ENCODE measurements at places on chromosomes 3 and 15. TPM values are rescaled to one million over a fixed set of nuclear protein-coding genes. Genes with fewer than 3 reads are reported as not detected.

DNA sequence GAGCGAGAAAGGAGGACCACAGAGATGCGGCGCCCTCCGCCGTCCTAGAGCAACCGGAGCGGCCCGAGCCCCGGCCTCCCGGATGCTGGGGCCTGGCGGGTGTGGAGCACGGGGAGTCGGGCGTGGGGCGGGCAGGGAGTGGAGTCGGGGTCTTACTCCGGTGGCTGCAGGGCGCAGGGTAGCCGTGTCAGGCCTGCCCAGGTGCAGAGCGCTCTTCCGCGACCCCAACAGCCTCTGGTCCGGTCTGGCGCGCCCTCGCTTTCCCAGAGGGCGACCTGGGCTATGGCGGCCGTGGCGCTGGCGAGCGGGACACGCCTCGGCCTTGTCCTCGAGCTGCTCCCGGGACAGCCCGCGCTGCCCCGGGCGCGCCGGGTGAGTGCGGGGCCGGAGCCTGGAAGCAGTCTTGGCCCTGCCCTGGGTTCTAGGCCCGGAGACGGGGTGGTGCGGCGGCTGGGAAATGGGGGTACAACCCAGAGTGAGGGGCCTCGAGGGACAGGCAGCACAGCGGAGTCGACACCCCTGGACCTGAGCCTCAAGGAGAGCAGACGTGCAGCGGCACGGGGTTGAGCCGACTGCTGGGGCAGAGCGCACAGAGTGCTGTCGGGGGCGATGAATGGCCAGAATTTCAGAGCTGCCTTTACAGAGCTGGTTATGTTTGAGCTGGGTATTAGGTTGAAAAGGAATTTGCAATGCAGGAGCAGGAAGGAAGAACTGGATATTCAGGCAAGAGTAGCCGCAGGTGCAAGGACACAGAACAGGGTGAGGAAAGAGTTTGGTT is at the start of gene ZNF662:
Gene ZNF662, plus strand, starts transcription at position 73 of the 778 bp plus-strand sequence. CDS start 1,973 bp downstream, outside the sequence.
- peak within 1 kb of the TSS; percentile 67 for H3K4me3 ChIP-seq
- H3K27ac ChIP-seq, result peak within 1 kb of the TSS; percentile 83
- peaks cover 9% of the 10 kb centered on the region for H3K27me3 ChIP-seq

The ADGRG7 gene
- not detected for total RNA-seq

- H3K27ac ChIP-seq, result peak overlapping the region; percentile 94
- H3K4me3 ChIP-seq, result peak overlapping the region; percentile 88
- peaks cover 4% of the 10 kb centered on the region for H3K36me3 ChIP-seq
- H3K4me1 ChIP-seq, result peaks cover 12% of the 10 kb centered on the region
- DNase-seq, result no peak
- H3K27me3 ChIP-seq, result no peaks in the 10 kb centered on the region
Measured at GRCh38 chr15:42737529-42738328, 801 bp upstream of the CDAN1 start.

- H3K4me1 ChIP-seq, result no peaks in the 10 kb centered on the region
- H3K27me3 ChIP-seq, result no peaks in the 10 kb centered on the region
- no peak overlapping the region for H3K27ac ChIP-seq
- no peak overlapping the region for H3K4me3 ChIP-seq
- no peaks in the 10 kb centered on the region for H3K36me3 ChIP-seq
Measured at GRCh38 chr3:63303238-63303637, 25.1 kb downstream of the SYNPR start.

DNA sequence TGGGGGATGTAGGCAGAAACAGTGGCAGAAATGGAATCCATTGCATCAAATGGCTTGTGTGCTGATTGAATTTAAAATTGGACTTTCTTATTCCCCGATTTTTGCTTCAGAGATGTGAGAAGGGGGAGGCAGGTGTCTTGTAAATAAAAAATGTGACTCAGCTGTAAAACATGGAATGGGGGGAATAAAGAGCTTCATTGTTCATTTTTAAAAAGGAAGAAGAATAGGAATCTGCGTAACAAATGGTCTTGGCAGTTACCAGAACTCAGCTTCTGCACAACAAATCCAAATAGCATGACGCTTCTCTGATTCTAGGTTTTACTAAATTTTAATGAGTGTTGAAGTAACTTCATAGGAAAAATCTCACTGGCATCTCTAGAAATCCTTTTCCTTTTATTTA is 323.9 kb upstream of the GBE1 start:
- no peak overlapping the region for H3K4me3 ChIP-seq
- no peaks in the 10 kb centered on the region for H3K27me3 ChIP-seq
- H3K4me1 ChIP-seq, result no peaks in the 10 kb centered on the region
- DNase-seq, result no peak
- H3K27ac ChIP-seq, result no peak overlapping the region

GRCh38 chr15:100022391-100022790 is 289.2 kb upstream of the LYSMD4 start:
- H3K4me1 ChIP-seq, result no peaks in the 10 kb centered on the region
- DNase-seq, result no peak
- no peaks in the 10 kb centered on the region for H3K36me3 ChIP-seq
- H3K27ac ChIP-seq, result no peak overlapping the region
- no peak overlapping the region for H3K4me3 ChIP-seq
- no peaks in the 10 kb centered on the region for H3K27me3 ChIP-seq

The ADAMTS7 gene
- total RNA-seq, result 6.2 TPM

The SPATA12 gene
- not detected for total RNA-seq

The PLSCR2 gene
- total RNA-seq, result not detected

GRCh38 chr15:74038707-74039655 is 43.4 kb downstream of the GOLGA6A start:
- H3K27me3 ChIP-seq, result no peaks in the 10 kb centered on the region
- peak; percentile 34 for DNase-seq
- peak overlapping the region; percentile 17 for H3K27ac ChIP-seq
- peaks cover 29% of the 10 kb centered on the region for H3K36me3 ChIP-seq
- no peak overlapping the region for H3K4me3 ChIP-seq

DNA sequence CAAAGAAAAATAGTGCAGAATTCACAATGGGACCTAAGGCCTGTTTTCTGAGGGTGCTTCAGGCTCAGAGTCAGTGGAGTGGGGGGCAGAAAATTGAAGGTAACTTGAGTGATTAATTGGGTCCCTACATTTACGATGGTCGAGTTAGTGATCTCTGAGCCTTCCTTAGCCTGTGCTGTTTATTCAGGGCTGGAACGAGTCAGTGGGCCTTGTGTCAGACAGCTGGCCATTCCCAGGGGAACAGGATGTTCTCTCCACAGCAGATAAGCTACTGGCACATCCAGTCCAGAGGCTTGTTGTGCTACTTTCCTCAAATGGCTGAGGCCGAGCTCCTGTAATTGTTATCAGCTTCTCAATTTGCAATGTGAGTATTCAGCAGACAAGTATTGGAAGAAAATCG is 29.2 kb upstream of the CNTN3 start:
- DNase-seq, result peak; percentile 70
- no peaks in the 10 kb centered on the region for H3K36me3 ChIP-seq
- H3K4me3 ChIP-seq, result no peak overlapping the region
- peak overlapping the region; percentile 31 for H3K27ac ChIP-seq

GRCh38 chr15:68375191-68375631 is 56.8 kb downstream of the ITGA11 start:
- H3K4me1 ChIP-seq, result no peaks in the 10 kb centered on the region
- no peak overlapping the region for H3K27ac ChIP-seq
- no peak overlapping the region for H3K4me3 ChIP-seq

DNA sequence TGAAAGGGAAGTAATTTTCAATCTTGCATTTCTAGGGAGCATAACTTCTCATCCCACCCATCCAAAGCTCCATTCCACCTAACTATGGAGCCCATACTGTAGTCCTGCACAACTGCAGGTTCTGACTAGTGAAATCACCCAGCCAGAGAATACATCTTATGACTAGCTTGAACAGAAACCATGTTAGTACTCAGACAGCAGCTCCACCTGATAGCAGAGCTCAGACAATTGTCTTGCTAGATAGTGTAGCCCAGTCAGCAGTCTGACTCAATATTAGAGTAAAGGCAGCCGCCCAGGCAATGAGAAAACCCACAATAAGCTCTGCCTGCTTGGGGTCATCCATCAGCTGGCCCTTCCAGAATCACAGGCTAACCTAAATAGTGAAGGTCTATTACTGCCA is 544.7 kb upstream of the GBE1 start:
- H3K27me3 ChIP-seq, result no peaks in the 10 kb centered on the region
- H3K4me3 ChIP-seq, result no peak overlapping the region
- H3K27ac ChIP-seq, result no peak overlapping the region
- no peaks in the 10 kb centered on the region for H3K36me3 ChIP-seq

The C3orf22 gene
- total RNA-seq, result not detected

- H3K27ac ChIP-seq, result no peak overlapping the region
- no peaks in the 10 kb centered on the region for H3K4me1 ChIP-seq
- no peak for DNase-seq
- H3K36me3 ChIP-seq, result no peaks in the 10 kb centered on the region
Measured at GRCh38 chr3:99803297-99803696, 14.4 kb upstream of the CMSS1 start.

DNA sequence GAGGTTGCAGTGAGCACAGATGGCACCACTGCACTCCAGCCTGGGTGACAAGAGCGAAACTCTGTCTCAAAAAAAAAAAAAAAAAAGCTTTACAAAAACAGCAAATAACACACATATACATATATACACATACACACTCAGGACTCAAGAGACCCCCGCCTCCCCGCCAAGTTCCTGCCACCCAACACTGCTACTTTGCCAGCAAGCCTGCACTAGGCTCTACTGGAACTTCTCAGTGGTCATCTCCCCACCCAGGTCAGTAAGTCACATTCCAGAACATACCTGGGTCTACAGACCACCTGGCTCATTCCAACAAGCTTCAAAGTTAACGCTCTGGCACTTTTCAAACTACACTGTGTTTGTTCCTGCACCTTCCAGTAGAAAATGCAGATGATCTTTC is 62.3 kb downstream of the SENP2 start:
- no peaks in the 10 kb centered on the region for H3K27me3 ChIP-seq
- H3K27ac ChIP-seq, result no peak overlapping the region
- no peak for DNase-seq
- no peaks in the 10 kb centered on the region for H3K4me1 ChIP-seq
- no peak overlapping the region for H3K4me3 ChIP-seq

The TM6SF1 gene
- total RNA-seq, result 7.7 TPM

DNA sequence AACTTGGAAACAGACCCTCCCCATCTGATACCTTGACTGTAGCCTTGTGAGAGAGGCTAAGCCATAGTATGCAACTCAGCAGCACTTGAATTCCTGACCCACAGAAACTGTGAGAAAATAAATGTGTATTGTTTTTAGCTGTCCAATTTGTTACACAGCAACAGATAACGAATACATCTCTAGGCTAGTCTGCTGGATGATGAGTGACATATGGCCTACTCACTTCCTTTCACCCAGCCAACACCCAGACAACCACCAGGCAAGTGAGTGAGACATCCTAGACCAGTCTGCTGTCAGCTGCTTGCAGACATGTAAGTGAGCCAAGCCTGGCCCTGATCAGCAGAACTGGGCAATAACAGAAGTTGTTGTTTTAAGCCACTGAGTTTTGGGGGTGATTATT is 19.2 kb upstream of the SMAD6 start:
- no peak for DNase-seq
- H3K27ac ChIP-seq, result no peak overlapping the region
- no peaks in the 10 kb centered on the region for H3K27me3 ChIP-seq
- H3K4me1 ChIP-seq, result peaks cover 7% of the 10 kb centered on the region
- H3K36me3 ChIP-seq, result no peaks in the 10 kb centered on the region
- no peak overlapping the region for H3K4me3 ChIP-seq

DNA sequence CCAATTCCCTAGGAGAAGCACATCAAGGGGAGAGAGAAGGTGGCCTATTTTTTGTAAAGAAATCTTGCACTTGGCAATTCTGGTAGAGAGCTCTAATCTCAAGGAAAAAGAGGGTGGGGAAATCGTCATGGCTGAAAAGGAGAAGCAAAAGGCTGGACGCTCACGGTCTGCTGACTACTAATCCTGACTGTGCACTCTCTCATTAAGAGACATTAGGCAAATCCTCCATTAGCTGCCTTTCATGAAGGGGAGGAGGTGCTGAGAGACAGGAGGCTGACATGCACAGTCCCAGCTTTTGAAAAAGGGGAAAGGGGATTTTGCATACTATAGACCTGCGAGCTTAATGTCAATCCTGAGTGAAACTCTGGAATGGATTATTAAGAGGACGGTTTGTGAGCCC is 170.0 kb downstream of the NR2F2 start:
- no peaks in the 10 kb centered on the region for H3K4me1 ChIP-seq
- DNase-seq, result no peak
- H3K36me3 ChIP-seq, result no peaks in the 10 kb centered on the region
- no peak overlapping the region for H3K4me3 ChIP-seq
- no peak overlapping the region for H3K27ac ChIP-seq
- no peaks in the 10 kb centered on the region for H3K27me3 ChIP-seq

GRCh38 chr3:197393711-197394110 is 95.3 kb upstream of the DLG1 start:
- no peaks in the 10 kb centered on the region for H3K4me1 ChIP-seq
- DNase-seq, result no peak
- no peak overlapping the region for H3K4me3 ChIP-seq
- no peaks in the 10 kb centered on the region for H3K36me3 ChIP-seq
- no peak overlapping the region for H3K27ac ChIP-seq

GRCh38 chr3:70179111-70179510 is 133.3 kb downstream of the MDFIC2 start:
- H3K4me1 ChIP-seq, result peaks cover 6% of the 10 kb centered on the region
- H3K27ac ChIP-seq, result no peak overlapping the region
- no peaks in the 10 kb centered on the region for H3K36me3 ChIP-seq
- H3K4me3 ChIP-seq, result no peak overlapping the region
- H3K27me3 ChIP-seq, result peaks cover 13% of the 10 kb centered on the region

DNA sequence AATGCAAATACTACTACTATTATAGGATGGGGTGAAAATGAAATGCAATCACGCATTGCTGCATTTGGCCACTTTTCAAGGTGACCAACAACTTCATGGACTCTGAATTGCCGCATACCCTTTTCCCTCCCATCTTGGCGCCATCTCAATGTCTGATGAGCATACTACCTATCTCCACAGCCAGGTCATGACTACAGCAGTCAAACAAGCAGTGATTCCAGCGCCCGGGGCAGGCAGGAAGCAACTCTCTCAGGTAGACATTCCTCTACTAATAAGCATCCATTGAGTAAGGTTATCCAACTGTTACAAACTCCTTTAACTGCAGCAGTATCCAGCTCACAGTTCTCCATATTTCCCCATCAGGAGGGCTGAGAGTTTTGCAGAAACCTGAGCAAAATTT is 155.4 kb downstream of the ADAMTS17 start:
- no peak overlapping the region for H3K4me3 ChIP-seq
- DNase-seq, result no peak

The CHL1 gene
- total RNA-seq, result 11.2 TPM

GRCh38 chr15:72229076-72229946 is 1.7 kb downstream of the PKM start:
- peak; percentile 56 for DNase-seq
- H3K27ac ChIP-seq, result peak overlapping the region; percentile 97
- H3K4me3 ChIP-seq, result peak overlapping the region; percentile 93

DNA sequence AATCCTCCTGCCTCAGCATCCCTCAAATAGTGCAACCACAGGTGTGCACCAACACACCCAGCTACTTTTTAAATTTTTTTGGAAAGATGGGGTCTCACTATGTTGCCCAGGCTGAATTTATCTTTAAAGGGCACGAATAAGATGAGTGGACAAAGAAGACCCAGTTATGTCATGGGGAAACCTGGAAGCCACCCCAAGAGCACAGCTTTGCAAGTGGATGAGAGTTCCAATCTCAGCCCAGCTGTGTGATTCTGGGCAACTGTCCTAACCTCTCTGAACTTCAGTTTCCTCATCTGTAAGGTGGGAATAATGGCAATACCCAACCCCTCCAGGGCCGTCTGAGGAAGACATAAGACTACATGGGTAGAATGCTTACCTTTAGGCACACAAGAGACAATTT is 32.2 kb downstream of the DNAJB8 start:
- peaks cover 13% of the 10 kb centered on the region for H3K4me1 ChIP-seq
- peaks cover 7% of the 10 kb centered on the region for H3K27me3 ChIP-seq
- no peak overlapping the region for H3K27ac ChIP-seq
- no peaks in the 10 kb centered on the region for H3K36me3 ChIP-seq
- DNase-seq, result no peak

The CD86 gene
- 0.29 TPM for total RNA-seq

Data from stomach (tissue), 19 donors.